ENCODE measurements at places on chromosomes 11 and 22.
A peak's percentile ranks its signal among the peaks of the same experiment; 100 is the strongest.

DNA sequence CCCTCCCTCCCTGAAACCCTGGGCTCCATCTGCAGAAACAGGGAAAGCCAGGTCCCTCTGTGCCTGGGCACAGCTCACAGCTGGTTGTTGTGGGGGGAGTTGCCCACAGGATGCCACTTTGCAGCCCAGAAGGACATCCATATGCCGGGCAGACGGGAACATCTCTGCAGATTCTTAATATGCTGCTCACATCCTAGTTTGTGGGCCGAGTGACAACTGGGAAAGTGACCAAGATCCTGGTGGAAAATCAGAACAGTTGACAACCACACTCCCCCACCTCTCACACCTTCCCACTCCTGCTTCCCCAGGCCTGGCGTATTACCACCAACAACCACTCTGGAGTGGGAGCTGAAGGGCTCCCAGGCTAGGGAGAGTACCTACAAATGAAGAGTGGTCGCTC, 7.3 kb upstream of the SCGB1A1 start:
- DNase-seq: no peak

GRCh38 chr11:78424334-78425270, 7.0 kb upstream of the GAB2 start:
- no peak for DNase-seq

GRCh38 chr11:73412308-73412707, 36.1 kb downstream of the RELT start:
- no peak for DNase-seq

- no peak for DNase-seq
Observed at GRCh38 chr11:35540526-35540925, 15.1 kb upstream of the PAMR1 start.

DNA sequence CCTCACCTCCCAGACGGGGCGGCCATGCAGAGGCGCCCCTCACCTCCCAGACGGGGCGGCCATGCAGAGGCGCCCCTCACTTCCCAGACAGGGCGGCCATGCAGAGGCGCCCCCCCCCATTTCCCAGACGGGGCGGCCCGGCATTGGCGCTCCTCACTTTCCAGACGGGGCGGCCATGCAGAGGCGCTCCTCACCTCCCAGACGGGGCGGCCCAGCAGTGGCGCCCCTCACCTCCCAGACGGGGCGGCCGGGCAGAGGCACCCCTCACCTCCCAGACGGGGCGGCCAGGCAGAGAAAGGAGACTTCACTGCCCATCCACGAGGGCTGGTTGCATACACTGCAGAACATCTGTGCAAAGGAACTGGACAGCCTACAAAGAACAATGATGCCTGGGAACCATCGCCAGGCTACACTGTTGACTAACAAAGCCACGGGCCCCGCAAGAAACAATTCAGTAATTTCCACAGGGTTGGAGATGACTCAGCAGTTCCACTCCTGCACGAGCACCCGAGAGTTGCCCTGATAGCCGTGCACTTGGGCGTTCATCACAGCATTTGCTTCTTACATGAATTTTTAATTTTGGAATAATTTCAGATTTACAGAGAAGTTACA, 58.7 kb downstream of the CTTN start:
- no peak for DNase-seq

DNA sequence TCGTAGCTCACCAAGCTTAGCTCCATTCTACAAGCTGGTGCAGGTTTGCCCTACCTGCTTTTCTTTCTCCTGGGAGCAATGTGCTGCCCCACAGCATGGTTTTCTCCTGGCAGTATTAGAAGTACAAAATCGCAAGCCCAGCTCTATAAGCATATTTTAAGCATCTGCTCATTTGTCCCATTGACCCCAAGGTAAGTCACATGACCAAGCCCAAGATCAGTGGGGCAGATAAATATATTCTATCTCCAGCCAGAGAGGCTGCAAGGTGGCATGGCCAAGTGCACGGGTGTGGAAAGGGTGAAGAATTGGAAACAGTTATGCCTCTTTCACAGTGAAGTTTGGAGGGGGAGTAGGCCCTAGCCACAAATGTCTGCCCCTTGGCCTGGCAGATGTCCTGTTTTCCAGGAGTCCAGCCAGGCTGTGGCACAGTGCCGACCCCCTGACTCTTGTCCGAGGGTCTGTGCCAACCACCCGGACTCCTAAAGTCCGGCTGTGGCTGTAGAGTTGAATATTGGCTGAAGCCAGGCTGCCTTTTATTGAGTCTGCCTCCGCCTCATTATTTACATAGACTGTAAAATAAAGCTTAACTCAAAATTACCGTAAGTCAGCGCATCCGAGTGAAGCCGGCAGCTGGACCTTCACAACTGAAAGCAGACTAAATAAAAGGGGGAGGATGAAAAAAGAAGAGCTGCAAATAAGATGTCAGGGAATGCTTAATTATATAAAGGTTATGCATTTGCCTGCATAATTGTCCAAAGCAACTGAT, 165.7 kb downstream of the COMMD9 start:
- no peak for DNase-seq

- DNase-seq: peak; percentile 77
Observed at GRCh38 chr11:86800076-86800959, at the start of gene PRSS23. PRSS23 (plus strand) TSS chr11:86800542; CDS start chr11:86807644, 7,102 bp downstream.

GRCh38 chr11:103050351-103050750, 41.6 kb downstream of the DCUN1D5 start:
- no peak for DNase-seq

DNA sequence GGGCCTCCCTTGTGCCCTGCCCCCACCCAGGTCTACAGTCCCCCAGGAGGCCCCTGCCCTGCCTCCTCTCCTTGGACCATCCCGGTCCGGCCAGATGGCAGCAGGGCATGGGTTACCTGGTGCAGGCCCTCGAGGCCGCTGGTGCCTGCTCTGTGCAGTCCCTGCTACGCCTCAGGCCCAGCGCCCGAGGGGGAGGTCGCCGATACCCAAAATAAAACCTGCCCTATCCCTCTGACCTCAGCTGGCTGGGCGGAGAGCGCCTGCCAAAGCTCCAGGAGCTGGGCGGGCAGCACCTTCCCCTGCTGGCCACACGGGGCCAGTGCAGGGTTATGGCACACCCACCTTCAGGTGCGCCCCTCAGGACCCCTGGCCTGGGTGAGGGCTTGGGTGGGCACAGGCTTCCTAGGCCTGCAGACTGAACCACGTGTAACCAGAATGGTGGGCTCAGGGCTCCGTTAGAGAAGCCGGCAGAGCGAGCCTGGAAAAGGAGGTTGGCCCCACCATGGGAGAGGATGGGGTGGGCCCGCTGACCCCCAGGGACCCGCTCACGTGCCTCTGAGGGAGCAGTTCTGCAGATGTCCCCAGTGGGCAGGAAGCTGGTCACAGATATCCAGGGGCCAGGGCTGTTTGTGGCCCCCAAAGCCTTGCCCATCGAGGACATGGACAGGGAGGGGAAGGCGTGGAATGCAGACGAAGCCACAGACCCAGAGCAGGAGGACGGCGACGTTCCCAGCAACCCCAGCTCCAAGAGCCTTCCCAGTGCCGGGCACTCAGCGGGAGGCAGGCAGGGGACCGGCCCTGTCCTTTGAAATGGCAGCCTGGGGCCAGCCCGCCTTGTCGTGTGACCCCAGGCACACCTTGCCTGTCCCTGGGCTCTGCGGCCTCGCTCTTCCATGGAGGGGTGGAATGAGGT, 1.7 kb upstream of the TNNT3 start:
- DNase-seq: peak; percentile 84

DNA sequence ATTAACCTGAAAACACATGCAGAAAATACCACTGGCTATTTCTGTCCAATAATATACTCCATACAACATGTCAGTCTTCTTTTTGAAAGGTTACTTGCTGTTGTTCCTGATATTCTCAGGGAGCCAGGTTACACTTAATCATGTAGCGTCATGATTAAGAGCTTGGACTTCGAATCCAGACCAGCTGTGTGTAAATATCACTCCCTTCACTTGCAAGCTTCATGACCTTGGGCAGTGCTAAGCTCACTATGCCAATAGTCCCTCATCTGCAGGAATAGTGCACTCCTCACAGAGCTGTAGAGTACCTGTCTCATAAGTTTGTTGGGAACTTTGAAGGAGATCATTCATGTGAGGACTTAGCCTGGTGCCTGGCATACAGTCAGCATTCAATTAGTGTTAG, 1.9 kb downstream of the HTR3B start:
- no peak for DNase-seq

DNA sequence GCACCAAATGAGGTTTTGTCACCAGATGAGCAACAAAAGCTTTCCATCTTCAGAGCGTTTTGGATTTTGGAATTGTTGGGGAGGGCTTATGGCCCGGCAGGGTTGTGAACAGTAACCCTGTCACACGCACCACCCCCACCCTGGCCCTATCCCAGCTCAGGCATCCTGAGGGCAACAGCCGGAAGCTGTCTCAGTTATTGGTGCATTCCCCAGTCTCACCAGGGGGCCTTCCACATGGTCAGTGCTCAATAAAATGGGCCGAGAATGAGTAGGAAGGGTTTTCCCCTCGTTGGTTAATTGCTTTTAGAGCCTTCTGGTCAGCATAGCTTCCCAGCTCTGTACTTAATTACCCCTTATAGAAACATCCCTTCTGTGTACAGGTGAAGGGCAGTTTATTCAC, 46.0 kb downstream of the LRP5 start:
- DNase-seq: no peak

GRCh38 chr11:118659314-118659952, 20.0 kb downstream of the TREH start:
- peak; percentile 95 for DNase-seq

GRCh38 chr11:21511835-21512440, 680.9 kb upstream of the ANO5 start:
- DNase-seq: no peak

- no peak for DNase-seq
Observed at GRCh38 chr11:65651589-65652510, 10.9 kb downstream of the RELA start.

GRCh38 chr22:22520020-22520656, at the start of gene ZNF280A:
ZNF280A (minus strand) TSS chr22:22520270; CDS start chr22:22515630, 4,640 bp downstream.
- DNase-seq: peak; percentile 28

- no peak for DNase-seq
Observed at GRCh38 chr11:18768472-18768901, 23.1 kb downstream of the PTPN5 start.

DNA sequence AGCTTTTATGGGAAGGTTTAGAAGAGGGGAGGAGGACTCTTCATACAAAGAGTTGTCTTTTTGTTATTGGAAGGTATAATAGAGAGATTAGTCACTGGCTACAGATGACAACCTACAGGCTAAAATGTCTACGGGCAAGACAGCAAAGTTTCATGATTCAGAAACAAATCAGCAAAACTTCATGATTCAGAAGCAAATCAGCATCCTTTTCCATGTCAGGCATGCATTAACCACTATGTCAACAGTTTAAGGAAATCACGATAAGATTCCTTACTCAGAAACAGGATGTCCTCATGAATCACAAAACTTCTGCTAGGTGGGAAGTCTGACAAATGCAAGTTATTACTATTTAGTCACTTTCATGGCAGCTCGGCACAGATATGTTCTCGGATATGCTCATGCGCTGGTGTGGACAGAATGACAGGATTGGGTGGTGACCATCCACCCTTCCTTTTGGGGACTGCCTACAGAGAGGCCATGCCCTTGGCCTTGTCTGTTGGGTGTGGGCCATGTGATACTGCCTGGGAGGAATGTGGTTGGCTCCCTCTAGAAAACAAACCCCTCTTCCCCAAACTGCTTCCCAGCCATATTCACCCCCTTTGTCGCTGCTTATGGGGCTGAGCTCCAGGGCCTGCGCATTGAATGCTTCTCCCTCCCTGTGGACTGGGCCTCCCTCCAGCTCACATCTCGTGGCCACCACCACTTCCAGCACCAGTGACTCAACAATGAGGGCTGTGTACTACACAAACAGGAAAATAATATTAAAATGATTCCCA, 10.1 kb downstream of the C11orf91 start:
- peak; percentile 54 for DNase-seq

DNA sequence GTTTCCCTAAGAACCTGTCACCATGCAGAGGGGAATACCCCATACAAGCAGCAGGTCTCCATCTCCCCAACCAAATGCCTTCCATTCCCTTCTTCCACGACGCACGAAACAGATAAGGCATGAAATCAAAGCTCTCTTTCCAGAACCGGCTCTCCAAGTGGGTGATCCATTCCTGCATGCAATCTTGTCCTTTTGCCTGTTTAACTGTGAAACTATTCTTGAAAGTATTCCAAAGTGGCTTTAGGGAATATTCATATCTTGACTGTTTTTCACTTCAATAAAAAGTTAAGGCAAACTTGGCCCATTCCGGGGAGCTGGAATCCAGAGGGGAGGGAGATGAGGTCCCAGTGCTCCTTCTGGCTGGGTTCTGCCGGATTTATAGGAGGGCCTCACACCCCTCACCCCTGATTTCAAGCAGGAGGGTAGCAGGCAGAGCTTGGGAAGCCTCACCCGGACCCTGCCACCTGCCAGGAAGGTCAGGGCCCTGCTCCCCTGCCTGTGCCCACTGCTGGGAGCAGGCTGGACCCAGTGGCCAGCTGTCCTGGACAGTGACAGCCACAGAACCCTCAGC, 60.9 kb downstream of the SCGB1A1 start:
- no peak for DNase-seq

GRCh38 chr22:49035818-49036457, 791.7 kb downstream of the BRD1 start:
- DNase-seq: no peak

DNA sequence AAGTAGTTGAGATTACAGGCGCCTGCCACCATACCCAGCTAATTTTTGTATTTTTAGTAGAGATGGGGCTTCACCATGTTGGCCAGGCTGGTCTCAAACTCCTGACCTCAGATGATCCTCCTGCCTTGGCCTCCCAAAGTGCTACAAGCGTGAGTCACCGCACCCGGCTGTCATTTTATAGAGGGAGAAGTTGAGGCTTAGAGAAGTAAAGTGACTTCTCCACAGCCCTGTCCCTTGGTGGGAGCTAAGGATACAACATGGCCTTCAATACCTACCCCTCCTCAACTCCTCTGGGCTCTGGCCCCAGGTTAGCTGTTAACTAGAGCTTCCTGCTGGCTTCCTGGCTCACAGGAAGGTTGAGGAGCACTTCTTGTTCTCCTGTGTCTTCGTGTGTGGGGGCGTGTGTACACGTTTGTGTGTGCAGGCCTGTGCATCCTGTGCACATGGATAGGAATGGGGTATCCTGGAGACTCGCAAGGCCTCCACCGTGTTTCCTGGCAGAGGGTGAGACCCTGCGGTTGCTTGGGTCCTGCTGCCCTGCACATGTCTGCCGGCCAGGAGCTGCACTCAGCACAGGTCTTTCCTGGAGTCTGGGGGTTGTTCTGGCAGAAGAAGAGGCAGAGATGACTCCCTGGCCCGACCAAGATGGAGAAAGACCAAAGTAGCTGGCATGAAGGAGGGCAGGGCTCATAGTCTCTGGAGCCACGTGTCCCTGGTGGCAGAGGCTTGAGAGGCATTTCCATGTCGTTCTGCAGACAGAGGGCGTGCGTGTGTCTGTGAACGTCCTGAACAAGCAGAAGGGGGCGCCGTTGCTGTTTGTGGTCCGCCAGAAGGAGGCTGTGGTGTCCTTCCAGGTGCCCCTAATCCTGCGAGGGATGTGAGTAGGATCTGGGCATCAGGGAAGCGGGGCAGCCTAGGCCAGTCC, 2.4 kb downstream of the SIDT2 start:
- peak; percentile 95 for DNase-seq

GRCh38 chr11:17014321-17014832, at the start of gene PLEKHA7:
PLEKHA7 (minus strand) TSS chr11:17014414; CDS start chr11:17014401, 13 bp downstream.
- peak; percentile 41 for DNase-seq

GRCh38 chr11:122153746-122154145, 37.7 kb upstream of the BLID start:
- DNase-seq: no peak

Measured in 8988T (cell line).